H1 (cell line): ENCODE measurements at places on chromosomes 5 and 9. TPM values are rescaled to one million over a fixed set of nuclear protein-coding genes. Genes with fewer than 3 reads are reported as not detected.

Gene TLX3
- not detected in 2 replicates for total RNA-seq

Gene ANGPTL2
- 10.6 and 10.7 TPM in 2 replicates for total RNA-seq

Gene ANKRD31
- total RNA-seq = 0.06 and 0.27 TPM in 2 replicates

Gene EGFLAM
- total RNA-seq = 0.15 and 0.24 TPM in 2 replicates

Gene PCDHGB1
- total RNA-seq = 2.8 and 3.9 TPM in 2 replicates

Gene CDH10
- total RNA-seq = not detected in 2 replicates

Gene TESK1
- 13.9 and 17.5 TPM in 2 replicates for total RNA-seq

- no peak for DNase-seq
These were observed 45.9 kb upstream of the VPS13A start for GRCh38 chr9:77131399-77131798.

GRCh38 chr5:151461312-151461711, 13.9 kb downstream of the SLC36A1 start:
- DNase-seq = no peak

- no peak for DNase-seq
These were observed 530.8 kb upstream of the CLINT1 start for GRCh38 chr5:158389786-158390185.

DNA sequence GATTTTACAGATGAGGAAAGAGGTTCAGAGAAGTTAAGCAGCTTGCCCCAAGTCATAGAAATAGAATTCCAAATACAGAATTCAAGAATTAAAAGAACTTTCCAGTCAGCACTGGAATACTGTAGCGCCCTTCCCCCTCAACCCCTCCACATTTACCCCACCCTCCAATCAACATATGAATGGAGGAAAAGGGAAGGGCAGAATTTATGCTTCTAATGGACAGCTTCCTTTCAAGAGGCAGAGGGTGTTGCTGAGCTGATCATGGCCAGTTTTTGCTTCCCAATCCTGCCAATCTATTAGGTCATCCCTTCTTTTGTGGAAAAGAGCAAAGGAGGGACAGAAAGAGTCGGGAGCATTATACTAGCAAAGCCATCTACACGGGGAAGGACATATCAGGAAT, 39.1 kb upstream of the ANKRD31 start:
- no peak for DNase-seq

DNA sequence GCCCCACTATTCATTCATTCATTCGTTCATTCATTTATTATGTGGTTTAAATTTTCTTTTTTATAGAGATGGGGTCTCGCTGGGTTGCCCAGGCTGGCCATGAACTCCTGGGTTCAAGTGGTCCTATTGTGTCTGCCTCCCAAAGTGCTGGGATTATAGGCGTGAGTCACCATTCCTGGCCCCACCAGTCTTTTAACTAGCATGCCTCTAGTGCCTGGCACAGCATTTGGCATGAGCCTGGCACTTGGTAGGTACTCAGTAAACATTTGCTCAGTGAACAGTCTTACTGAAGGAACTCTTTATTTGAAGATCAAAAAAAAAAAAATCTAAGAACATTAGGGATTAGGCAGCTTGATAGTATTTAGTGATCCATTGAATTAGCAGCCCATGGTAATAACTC, 98.1 kb downstream of the KDM4C start:
- DNase-seq = no peak

- no peak for DNase-seq
These were observed 344.1 kb downstream of the BNC2 start for GRCh38 chr9:16526380-16526779.

DNA sequence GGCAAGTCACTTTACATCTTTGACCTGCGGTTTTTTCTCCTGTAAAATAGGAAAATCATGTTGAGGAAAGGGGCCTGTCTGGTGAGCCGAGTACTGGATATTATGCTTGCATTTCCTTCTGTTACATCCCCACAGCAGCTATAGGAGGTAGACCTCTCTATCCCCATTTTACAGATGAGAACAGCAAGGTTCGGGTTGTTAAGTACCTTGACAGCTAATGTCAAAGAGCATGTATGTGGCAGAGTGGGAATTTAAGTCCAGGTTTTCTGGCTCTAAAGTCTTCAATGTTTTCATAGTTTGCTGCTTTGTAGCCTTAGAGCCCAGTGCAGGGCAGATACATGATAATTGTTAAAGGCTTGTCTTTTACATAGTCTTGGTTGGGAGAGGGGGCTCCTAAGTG, 2.8 kb downstream of the TMEM268 start:
- no peak for DNase-seq

DNA sequence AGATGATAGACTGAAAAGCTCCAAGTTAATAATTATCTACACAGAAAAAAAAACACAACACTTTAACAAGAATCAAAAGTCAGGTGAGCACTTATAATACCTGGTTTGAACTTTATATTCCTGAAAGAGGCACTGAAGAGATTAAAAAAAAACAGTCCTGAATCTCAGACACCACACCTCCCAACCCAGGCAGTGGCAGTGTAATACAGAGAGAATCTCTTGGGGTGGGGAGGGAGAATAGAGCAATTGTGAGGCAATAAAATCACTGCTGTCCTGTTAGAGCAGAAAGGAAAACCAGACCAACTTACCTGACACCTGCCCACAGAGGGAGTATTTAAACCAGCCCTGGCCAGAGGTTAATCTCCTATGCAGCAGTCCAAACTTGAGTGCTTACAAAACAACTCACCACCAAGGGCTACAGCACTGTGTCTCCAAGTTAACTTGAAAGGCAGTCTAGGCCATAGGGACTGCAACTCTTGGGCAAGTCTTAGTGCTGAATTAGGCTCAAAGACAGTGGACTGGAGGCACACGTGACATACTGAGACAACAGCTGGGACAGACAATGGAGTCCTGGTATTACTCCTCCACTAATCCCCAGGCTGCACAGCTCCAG, 54.2 kb downstream of the SLCO4C1 start:
- DNase-seq = no peak

DNA sequence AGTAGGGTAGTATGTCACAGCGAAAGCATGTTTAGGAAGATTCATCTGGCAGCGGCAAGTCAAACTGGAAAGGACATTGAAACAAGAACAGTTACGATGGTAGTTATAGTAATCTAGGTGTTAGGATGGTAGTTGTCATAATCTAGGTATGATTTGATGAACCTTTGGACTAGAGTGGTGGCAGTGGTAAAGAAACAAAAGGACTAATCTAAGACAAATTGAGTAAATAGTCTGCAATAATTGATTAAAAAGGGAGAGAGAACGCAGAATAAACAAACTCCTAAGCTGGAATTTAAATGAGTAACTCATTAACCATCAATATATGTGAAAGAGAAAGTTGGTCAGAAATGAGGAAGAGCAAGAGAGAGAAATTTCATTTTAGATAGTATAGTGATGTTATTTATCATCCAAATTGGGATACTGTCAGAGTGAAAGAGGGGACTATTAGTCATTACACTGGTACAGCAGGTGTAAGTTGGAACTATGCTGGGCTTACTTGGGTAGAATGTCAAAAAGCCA, 56.8 kb downstream of the MTREX start:
- DNase-seq = no peak

DNA sequence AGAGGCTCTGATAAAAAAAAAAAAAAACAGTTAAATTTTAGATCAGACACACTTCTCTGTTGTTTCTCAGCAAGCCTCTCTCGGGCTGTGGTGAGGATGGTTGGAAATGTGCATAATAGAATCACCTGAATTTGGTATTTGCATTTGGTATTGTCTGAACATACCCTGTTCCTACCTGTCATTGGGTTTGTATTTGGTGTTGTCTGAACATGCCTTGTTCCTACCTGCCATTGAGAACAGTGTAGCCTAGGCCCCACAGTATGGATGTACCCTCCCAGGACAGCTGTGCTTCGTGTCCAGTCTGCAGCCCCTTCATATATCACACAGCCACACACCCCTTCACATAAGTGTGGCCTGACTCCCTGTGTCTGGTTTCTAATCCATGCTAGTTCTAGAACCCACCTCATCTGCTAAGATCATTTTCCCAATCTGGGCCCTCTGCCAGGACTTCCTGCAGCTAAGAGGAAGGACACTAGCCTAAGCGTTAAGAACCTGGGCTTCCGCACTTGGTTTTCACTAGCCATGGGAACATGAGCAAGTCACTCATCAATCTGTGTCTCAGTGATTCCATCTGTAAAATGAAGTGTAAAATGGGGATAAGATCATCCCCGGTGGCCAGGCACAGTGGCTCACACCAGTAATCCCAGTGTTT, 49.2 kb downstream of the ITGA2 start:
- no peak for DNase-seq

DNA sequence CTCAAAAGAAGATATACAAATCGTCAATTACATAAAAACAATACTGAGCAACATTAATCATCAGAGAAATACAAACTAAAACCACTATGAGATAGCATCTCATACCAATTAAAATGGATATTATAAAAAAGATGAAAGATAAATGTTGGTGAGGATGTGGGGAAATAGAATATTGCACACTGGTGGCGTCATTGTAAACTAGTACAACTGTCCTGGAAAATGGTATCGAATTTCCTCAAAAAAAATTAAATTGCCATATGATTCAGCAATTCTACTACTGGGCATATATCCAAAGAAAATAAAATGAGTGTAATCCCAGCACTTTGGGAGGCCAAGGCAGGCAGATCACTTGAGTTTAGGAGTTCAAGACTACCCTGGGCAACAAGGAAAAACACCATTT, 326.0 kb upstream of the FTMT start:
- DNase-seq = no peak

GRCh38 chr5:167916706-167917105, 374.7 kb upstream of the WWC1 start:
- no peak for DNase-seq

DNA sequence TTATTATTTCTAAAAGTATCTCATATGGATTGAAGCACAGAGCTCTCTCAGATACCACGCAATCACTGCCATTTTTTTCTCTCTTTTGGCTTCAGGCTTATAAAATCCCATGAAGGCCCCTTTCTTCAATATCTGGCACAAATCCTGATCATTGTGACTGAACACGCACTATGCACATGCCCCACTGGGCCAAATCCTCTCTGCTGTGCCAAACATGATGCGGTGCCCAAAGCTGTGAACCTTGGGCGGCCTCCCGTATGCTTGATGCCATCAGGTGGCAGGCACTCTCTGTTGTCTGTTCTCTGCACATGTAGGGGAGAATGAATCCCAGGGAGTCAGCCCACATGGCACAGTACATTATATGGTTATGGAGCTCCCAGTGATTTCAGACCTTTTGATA, 375.0 kb upstream of the RGMB start:
- DNase-seq = no peak

- peak; percentile 73 for DNase-seq
These were observed 866 bp upstream of the SEMA6A start for GRCh38 chr5:116575326-116576052.

DNA sequence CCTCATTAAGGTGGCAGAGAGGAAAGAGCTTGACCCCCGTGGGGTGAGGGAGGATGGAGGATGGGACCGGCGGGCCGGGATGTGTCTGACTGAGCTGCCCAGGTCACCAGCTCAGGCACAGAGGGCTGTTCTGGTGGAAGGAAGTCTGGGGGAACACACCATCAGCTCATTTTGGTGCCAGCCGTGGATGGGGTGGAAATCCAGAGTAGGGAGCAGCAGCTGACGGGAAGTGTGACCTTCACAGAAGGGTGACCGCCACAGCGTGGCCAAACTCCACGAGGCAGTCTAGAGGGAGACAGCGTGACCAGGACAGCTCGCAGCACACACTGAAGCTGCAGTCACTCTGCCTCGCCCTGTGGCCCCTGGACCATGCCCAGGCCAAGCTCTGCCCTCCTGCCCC, 45.3 kb upstream of the PHYKPL start:
- DNase-seq = no peak

DNA sequence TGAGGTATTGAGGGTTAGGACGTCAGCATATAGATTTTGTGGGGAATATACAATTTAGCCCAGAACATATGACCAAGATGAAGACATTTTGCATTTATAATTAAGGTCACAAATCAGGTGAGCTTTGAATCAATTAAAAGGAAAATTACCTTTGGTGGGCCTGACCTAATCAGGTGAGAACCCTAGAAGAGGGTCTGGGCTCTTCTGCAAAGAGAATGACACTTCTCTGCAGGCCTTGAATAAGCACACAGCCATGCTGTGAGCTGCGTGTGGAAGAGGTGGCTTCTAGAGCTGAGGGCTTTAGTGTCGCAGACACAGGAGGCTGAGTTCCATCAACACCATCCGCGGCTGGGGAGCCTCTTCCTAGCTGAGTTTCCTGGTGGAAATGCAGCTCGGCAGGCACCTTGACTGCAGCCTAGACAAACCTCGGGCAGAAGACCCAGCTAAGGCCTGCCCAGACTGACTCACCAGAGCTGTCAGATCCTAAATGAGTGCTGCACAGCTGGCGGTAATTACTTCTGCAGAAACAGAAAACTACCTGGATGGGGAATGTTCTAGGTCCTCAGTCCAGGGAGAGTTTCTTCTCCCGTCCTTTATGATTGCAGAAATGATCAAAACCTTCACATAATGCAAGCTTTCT, 287.5 kb upstream of the IRX1 start:
- no peak for DNase-seq

DNA sequence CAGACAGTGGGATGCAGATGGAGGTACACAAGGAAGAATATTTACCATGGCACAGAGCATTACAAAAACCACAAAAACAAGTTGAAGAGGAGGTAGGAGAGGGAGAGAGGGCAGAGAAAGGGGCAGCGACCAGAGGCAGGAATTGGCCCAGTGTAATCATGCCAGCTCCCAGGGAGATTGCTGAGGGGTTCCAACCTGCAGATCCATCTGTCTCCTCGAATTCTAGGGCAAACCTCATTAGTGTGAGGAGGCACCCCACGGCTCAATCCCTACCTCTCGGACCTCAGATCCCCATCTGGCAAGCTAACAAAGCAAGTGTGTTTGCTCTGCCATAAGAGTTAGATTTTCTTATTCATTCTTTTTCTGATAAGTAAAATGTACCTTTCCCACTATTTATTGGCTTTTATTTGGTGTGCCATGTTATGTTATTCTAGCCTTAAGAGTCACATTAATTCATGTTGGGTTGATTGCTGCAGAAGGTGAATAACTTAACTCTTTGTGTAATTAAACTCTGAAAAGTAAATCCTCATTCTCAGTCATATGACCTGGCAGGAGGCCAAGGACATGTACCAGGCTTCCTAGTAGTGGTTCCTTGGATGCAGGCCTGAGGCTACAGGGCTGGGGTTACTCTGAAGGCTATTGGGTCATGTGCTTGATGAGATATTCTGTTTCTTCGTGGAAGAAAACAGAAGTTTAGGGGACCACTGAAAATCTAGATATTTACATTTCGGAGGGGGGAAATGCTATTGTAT, 315.2 kb upstream of the ATP10B start:
- DNase-seq = no peak

- DNase-seq = no peak
These were observed 335.8 kb upstream of the DAB2 start for GRCh38 chr5:39760385-39761198.

GRCh38 chr5:138275379-138275782, 960 bp upstream of the GFRA3 start:
- no peak for DNase-seq

DNA sequence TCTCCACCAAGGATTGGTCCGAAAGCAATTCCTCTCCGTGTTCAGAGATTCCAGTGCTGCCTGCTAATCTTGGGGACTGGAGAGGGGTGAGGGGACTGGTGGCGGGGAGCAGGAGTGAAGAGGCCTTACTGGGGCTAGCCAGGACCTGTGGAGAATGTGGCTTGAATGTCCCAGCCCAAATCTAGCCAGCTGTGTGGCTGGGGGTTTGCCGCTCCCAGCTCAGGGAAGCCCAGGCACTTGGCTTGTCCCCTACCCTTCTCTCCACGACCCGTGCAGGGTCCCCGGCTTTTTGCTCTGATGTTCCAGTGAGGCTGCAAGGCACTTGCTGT, 2.4 kb downstream of the N4BP3 start:
- DNase-seq = no peak
